Activated CD4-positive, alpha-beta T cell treated with anti-CD3 and anti-CD28 coated beads for 48 hours (primary cell): ENCODE measurements at places on chromosomes 2 and 18.
A peak's percentile ranks its signal among the peaks of the same experiment; 100 is the strongest.

DNA sequence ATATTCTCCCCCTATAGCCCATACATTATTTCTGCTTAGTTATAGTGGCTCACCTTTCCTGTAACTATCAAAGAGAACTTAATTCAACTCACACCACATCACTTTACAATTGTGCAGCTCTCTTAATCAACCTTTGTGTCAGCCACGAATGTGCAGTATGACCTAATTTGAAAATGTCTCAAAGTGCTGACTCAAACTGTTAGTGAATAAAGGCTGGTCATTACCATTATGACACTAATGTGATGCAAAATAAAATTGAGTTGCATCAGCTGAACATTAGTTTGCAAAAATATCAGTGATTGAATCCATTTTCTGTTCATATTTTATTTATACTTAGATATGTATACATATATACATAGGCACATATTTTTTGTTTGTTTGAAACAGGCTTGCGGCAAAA is 251.8 kb downstream of the MEIS1 start:
- no peak for DNase-seq

DNA sequence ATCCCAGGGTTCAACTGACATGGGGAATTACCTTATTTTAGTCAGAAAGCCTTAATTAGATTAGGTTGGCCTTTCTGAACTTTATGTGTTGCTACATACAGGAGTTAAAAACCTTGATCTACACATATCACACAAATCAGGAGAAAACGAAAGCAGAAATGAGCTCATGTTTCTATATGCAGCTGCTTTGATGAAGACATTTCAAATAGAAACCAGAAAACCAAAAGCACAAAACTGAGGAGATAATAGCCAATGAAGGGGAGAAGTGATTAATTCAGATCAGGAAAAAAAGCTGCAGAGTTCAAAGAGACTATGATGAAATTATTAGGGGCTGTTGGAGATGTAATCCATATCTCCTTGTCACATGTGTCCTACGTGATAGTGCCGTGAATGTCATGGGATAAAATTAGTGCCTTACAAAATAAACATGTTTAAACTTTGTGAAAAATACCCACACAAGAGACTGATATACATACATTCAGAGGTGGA is 255.0 kb downstream of the CAMKMT start:
- DNase-seq = peak; percentile 4

DNA sequence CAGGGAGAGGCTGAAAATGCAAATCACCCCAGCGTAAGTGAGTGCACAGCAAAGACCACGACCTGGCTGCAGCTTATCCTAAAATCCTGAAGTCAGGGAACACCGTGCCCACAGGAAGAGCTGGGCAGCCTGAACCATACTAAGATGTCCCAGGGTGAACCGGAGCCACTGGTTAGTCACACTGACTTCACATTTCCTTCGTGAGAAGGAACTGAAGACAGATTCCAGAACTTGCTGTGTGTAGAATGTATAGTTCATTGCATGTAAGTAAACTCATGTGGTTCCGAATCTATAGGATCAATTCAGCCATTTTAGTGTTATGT is 84.6 kb upstream of the NDUFV2 start:
- DNase-seq = no peak

DNA sequence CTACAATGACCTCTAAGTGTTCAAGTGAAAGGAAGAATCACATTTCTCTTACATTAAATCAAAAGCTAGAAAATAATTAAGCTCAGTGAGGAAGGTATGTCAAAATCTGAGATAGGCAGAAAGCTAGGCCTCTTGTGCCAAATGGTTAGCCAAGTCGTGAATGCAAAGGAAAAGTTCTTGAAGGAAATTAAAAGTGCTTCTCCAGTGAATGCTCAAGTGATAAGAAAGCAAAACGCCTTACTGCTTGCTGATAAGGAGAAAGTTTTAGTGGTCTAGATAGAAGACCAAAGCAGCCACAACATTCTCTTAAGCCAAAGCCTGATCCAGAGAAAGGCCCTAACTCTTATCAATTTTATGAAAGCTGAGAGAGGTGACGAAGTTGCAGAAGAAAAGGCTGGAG is 932.3 kb upstream of the ACVR2A start:
- DNase-seq = no peak

DNA sequence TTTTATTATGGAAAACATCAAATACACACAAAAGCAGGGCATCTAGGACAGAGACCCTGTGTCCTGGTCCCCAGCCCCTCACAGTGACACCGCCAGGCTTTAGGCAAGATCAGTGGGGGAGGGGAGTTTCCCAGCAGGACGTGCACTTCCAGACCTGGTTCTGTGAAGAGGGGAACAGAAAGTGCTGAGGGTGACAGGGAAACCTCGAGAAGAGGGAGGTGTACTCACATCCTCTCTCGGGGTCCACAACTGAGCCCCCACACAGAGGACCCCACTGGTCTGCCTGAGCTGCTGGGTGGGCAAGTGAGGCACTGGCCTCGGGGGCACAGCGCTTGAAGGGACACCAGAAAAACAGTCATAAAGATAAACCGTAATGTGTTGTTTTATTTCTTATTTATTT is 4.4 kb upstream of the GPR35 start:
- no peak for DNase-seq

DNA sequence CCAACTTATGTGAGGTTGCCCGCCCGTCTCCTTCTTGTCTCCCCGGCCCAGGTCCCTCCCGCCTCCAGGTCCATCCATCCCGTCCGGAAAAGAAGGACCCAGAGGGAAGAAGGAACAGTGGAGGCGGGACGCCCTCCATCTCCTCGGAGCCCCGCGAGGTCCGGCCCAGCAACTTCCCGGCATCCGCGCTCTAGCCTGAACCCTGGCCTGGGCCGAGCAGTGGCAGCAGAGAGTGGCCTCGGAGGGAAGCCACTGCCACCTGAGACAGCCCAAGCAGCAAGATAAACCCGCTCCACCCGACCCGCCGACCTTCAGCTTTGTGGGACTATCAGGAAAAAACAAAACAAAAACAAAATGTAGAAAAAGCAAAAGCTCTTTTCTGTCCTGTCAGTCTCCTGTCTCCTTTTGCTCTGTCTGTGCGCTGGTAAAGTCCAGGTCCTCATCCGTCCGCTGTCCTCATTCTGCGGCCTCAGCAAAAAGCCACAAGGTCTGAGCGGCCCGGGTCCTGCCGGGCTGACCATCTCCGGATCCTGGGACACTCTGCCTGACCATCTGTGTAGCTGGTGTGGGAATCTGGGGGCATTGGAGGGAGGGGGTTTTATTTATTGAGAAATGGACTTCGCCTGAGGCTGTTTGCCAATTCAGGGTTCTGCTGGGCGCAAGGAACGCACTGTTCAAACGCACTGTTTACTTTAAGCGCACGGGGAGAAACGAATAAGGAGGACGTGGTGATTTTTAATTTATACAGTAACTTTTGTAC is 3.1 kb downstream of the DLX1 start:
- DNase-seq = peak; percentile 25

GRCh38 chr18:54647176-54647575 is 56.1 kb downstream of the DYNAP start:
- DNase-seq = no peak

- no peak for DNase-seq
Observed at GRCh38 chr2:204655101-204655500, 109.8 kb downstream of the PARD3B start.

GRCh38 chr2:231037731-231038482 is 584 bp downstream of the C2orf72 start:
- DNase-seq = no peak

DNA sequence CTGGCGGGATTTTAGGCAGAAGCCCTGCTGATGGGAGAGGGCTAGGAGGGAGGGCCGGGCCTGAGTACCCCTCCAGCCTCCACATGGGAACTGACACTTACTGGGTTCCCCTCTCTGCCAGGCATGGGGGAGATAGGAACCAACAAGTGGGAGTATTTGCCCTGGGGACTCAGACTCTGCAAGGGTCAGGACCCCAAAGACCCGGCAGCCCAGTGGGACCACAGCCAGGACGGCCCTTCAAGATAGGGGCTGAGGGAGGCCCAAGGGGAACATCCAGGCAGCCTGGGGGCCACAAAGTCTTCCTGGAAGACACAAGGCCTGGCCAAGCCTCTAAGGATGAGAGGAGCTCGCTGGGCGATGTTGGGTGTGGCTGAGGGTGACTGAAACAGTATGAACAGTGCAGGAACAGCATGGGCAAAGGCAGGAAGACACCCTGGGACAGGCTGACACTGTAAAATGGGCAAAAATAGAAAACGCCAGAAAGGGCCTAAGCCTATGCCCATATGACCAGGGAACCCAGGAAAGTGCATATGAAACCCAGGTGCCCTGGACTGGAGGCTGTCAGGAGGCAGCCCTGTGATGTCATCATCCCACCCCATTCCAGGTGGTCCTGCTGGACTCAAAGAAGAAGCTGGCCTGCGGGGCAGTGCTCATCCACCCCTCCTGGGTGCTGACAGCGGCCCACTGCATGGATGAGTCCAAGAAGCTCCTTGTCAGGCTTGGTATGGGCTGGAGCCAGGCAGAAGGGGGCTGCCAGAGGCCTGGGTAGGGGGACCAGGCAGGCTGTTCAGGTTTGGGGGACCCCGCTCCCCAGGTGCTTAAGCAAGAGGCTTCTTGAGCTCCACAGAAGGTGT is 8.5 kb downstream of the PROC start:
- DNase-seq = no peak

DNA sequence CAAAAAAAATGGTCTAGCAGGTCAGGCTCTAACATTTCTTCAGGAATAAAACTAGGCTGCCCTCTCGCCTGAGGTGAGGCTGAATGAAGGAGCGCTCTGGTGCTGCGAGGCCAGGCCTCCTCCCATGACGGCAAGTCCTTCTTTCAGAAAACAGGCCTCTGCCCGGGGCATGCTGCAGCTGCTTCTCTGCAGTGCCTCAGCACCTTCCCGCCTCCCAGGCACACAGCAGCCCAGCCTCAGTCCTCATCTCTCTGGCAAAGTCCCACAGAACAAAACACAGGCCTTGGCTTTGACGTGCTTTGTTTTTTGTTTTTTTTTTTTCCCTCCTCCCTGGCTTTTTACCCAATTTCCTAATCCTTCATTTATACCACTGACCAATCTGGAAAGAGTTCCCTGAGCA is 74.8 kb downstream of the BCL11A start:
- DNase-seq = no peak

GRCh38 chr2:36740061-36740460 is 43.6 kb downstream of the VIT start:
- DNase-seq = no peak

- no peak for DNase-seq
Observed at GRCh38 chr2:147110962-147111361, 733.9 kb upstream of the ACVR2A start.

DNA sequence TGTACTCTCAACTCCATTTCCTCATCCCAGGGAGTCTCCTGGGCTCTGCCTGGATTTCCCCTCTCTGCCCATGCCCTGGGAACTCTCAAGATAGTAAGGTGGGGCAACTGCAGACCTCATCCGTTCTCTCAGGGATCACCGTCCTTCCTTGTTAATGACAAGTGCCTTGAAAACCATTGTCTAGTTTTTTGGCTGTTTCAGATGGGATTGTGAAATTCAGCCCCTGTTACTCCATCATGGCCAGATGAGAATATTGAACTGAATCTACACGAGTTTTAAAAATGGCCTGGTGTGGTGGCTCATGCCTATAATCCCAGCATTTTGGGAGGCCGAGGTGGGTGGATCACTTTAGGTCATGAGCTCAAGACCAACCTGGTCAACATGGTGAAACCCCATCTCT is 665 bp upstream of the HRH4 start:
- DNase-seq = no peak

DNA sequence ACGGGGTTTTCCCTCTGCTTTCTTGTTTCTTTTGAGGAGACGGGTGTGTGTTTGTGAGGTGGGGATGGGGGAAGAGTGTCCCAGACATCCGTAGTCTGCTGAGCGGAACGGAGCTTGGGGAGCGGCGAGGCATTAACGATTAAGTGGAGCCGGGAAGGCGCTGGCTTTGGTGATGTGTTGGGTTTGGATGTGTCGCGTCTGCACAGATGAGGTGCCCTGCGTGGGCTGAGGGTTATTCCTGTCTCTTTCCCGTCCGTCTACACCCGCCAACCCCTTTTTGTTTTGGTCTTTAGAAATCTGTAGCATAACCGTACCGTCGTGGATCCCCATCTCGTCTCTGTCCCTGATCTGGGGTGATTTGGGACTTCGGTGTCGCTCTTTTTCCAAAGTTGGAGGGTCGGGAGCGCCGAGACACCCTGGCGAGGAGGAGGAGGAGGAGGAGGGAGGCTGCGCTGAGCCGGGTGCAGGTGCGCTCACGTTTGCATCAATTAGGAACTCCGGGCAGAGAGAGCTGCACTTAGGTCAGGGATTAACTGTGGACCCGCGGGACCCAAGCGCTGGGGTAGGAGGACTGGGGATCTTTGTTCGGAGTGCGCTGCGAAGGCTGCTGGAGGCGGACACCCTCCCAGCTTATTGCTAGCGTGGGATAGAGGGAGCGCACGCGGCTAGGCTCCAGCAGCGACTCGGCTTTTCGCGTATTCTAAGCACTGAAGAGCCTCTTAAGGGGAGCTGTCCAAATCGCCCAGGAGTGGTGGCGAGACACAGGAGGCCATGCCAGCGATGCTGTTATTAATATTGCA is 720.3 kb downstream of the DPP10 start:
- no peak for DNase-seq

DNA sequence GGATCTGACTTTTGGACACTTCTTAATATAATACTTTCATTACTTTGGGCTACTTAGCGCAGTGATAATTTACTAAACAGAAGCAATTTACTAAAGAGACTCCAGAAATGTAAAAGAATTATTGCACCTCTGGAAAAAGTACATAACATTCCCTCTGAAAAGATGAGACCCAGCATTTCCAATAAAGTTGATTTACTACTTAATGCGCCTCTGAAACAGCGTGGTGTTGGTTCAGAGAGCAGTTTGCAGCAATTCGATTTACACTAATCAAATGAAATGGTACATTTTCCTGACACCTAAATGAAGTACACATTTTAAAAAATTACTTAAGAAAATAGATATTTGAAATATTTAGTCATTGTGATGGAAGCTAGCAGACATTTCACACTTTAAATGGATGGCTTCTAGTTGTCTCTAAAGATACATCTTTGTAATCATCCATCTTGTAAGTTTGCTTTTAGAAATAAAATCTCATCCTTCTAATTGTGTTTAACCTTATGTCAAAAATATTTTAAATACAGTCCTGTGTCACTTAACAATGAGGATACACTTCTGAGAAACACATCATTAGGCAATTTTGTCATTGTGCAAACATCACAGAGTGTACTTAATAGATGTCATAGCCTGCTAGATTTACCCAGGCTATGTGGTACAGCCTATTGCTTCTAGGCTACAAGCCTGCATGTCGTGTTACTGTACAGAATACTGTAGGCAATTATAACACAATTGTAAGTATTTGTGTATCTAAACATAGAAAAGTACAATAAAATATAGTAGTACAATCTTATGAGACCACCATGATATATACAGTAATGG is 284.6 kb upstream of the UBE2E3 start:
- DNase-seq = no peak

- no peak for DNase-seq
Observed at GRCh38 chr2:120596191-120596811, 139.4 kb upstream of the GLI2 start.

GRCh38 chr2:136115183-136115761 is 2.7 kb downstream of the CXCR4 start:
- DNase-seq = no peak

DNA sequence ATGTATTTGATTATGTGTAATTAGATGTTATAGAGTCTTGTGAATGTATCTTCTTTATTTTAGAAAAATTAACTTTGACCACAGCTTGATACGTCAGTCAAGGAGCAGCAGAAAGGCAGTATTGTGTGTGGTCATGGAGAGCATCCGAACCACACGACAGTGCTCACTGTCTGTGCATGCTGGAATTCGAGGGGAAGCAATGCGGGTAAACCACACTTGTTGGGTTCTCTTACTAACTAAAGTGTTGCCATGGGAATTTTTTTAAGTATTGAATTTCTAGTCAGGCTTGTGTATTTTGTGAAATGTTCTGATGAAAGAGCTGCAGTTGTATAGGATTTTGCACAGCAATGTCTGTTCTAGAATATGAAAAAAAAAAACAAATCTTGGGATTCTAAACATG is 4.8 kb downstream of the PJVK start:
- no peak for DNase-seq
